ENCODE measurements at places on chromosomes 3 and 15. TPM values are rescaled to one million over a fixed set of nuclear protein-coding genes. Genes with fewer than 3 reads are reported as not detected.

GRCh38 chr15:80931721-80932512 lies 57.7 kb downstream of the MESD start:
- DNase-seq, result no peak

DNA sequence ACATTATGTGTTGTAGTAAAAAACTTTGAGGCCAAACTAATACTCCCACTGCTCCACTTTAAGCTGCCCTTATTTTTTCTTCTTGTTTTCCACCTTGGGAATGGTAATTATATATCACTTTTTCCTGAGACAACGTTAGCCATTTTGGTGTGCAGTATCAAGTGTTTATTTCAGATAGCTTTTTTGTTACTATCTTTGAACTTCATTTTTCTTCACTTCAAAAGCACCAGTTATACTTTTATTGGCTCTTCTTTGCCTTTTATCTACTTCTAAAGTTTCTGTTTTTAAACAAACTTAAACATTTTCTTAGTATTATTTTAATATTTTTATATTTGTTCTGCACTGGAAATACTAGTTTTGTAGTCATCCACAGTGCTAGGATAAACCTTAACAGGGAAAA lies 6.5 kb downstream of the TOPAZ1 start:
- DNase-seq, result no peak

DNA sequence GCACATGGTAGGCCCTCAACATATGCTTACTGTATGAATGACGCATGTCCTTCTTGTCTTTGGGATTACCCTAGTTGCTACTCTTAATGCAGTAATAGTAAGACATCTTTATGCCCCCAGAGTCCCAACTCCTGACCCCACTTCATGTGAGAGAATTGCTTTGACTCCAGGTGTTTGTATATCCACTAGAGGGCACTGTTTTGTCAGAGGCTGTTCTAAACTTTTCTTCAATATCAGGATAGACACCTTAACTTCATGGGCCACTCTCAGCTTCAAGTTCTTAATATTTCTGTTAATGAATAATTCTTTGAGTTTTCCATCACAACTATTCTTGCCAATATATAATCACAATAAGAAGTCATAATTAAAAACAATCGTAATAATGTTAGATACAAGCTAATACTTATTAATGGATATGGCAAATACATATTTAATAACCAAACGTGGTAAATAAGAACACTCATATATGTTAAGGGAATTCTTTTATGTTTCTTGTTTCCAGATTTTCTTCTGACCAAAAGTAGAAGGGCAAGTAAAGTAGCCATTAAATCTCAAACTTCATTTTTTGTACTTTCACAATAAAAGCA lies 337.2 kb upstream of the DNAJC19 start:
- no peak for DNase-seq

DNA sequence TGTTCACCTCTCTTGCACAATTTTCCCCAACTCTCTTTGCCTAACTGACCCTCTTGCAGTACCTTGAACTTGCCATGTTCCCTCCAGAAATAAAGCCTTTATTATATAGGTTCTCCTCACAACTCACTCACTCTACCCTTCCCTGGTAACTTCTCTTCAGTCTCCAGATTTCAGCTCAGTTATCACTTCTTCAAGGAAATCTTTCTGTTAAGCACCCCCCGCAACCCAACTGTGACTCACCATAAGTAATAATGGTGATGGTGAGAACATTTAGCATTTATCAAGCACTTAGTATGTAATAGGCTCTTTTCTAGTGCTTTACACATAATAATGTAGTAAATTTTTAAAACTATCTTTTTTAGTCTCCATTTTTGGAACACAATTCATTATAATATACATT lies 8.1 kb upstream of the OR5K1 start:
- no peak for DNase-seq

- DNase-seq, result no peak
Measured at GRCh38 chr15:94026458-94027304, 204.7 kb upstream of the MCTP2 start.

GRCh38 chr3:66377800-66378199 lies 123.0 kb downstream of the LRIG1 start:
- DNase-seq, result no peak

DNA sequence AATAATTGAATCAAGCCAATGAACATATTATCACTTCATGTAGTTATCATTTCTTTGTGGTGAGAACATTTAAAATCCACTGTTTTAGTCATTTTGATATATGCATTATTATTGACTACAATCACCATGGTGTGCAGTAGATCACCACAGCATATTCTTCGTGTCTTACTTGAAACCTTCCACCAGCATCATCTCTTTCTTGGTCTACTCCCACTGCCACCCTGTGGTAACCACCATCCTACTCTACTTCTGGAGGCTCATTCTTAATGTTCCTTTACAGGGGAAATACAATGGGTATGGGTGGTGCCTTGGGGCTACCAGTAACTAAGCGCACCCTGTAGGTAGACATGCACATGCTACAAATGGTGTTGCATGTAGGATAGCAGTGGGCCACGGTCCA lies 25.4 kb downstream of the PXK start:
- no peak for DNase-seq

- DNase-seq, result no peak
Measured at GRCh38 chr3:13104511-13104910, 31.3 kb upstream of the IQSEC1 start.

The PLA2G4D gene
- 0.03 TPM for polyA plus RNA-seq

The RETNLB gene
- polyA plus RNA-seq, result not detected

The DISP2 gene
- 0.42 TPM for polyA plus RNA-seq

The C3orf70 gene
- polyA plus RNA-seq, result 9.2 TPM
